ENCODE measurements at places on chromosomes 12 and 14. TPM values are rescaled to one million over a fixed set of nuclear protein-coding genes. Genes with fewer than 3 reads are reported as not detected.

Gene HCFC2
- total RNA-seq, result 7.6 TPM

Gene CACNA2D4
- 7.1 TPM for total RNA-seq

Gene POTEG
- not detected for total RNA-seq

Gene NDUFB1
- total RNA-seq, result 74.3 TPM

Gene REP15
- 0.37 TPM for total RNA-seq

Gene CNTN1
- total RNA-seq, result not detected

Gene SGPP1
- 12.8 TPM for total RNA-seq

Gene YBX3
- 179 TPM for total RNA-seq

Gene ATF7IP
- total RNA-seq, result 33.5 TPM

Gene KRT75
- total RNA-seq, result not detected

Gene GPR132
- 14.6 TPM for total RNA-seq

Gene TEDC1
- 53.7 TPM for total RNA-seq

- no peak for DNase-seq
Observed at GRCh38 chr14:103544388-103545218, 15.6 kb downstream of the TRMT61A start.

GRCh38 chr14:54669721-54670561 lies 103.0 kb downstream of the SAMD4A start:
- DNase-seq, result no peak

DNA sequence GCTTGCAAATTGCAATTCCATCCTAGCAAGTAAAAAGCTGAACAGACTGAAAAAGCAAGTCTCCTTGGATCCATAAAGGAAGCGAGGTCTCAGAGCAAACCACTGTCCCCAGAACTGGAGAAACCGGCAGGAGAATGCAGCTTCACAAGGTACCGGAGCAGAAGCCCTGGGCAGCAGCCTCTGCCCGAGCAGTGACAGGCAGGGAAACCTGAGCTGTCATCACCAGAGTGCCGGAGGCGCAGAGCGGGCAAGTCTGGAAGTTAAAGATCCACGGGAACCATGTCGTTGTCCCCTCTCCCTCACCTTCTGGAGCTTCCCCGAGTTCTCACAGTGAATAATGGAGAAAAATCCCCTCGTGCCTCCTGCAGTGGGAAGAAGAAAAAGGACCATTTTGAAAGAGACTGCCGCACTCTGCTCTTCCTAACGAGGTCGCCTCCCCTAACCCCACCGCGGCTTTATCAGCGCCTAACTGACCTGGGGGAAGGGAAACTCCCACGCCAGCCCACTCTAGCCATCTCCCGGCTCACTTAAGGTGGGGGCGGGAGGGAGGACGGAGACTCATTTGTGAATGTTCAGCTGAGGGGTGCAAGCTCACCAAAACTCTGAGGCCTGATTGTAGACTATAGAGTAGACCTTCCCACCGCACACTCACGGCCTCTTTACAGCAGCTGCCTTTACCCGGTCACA lies 27.8 kb downstream of the FBXL14 start:
- DNase-seq, result no peak

DNA sequence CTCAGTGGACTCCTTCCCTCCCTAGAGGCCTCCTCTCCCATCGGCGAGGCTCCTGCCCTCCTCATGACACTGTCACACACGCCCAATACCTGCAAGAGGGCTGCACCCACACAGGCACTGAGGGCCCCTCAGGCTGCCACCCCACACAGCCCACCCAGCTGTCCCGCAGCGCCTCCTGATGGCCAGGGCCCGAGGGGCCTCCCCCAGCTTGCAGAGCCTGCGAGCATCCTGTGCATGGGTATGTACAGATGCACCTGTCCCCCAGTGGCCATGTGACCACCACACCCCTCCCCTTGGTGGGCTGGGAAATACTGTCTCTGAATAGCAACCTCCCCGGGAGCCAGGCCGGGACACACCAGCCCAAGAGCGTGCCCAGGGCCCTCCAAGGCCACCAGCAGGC lies 19.0 kb upstream of the NUDT14 start:
- DNase-seq, result no peak

GRCh38 chr12:116320791-116321217 lies 43.3 kb upstream of the MED13L start:
- DNase-seq, result no peak

DNA sequence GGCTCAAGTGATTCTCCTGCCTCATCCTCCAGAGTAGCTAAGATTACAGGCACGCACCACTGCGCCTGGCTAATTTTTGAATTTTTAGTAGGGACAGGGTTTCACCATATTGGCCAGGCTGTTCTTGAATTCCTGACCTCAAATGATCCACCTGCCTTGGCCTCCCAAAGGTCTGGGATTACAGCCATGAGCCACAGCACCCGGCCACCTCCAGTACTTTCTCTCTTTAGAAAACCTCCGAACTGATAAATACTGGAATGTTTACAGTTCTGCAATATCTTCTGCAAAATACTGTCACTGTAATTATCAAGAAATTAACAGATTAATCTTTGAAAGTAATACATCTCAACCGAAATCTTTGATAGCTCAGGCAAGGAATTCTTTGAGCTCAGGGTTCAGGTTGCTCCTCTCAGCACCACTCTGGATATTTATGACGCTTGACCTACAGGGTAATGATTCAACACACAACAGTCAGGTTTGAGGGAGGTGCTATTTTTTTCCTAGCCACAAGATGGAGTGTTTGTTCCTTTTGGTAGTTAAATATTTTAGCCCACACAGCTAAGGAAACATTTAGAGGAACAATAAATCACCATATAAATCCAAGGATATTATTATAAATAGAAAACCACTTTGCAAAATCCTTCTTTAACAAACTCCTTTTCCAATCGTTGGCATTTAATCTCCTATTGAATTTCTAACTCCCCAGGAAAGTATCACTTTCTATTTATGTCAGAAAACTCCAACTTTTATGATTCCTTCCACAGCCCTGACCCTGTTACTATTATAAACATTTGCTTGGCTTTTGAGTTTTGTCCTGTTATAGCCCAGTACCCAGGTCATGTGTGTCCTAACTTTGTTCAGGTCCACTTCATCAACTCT lies 48.6 kb upstream of the GTF2A1 start:
- DNase-seq, result no peak

- no peak for DNase-seq
Observed at GRCh38 chr14:104399432-104400155, 180.0 kb upstream of the C14orf180 start.

DNA sequence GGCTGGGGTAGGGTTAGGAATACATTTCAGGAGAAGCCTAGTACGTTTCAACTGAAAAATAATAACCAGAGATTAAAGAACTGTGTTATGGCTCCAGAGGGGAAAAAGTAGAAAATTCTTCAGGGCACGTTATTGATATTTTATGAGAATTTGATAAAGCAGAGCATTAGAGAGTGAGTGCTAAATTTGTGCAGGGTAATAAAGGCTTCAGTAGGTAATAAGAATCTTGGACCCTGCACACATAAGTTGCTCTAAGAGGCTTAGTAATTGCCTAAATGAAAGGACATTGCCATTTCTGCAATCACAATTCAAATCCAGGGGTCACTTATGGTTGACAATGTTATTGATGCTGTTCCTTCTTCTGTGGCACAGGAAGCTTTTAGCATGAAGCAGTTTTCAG lies 439.4 kb upstream of the DCN start:
- no peak for DNase-seq

DNA sequence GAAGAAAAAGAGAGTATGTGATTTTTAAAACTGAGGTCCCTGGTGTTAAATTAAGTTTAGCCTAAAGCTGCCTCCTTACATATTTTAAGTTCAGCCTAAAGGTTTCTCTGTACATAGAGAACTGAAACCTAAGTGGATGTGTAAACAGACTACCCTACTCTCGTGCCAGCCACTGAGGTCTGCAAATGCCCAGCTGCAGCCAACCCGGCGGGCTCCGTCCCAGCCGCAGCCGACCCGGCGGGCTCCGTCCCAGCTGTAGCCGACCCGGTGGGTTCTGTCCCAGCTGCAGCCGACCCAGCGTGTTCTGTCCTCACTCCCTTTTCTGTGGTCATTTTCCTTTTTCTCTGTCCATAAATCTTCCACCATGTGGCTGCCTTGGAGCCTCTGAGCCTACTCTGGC lies 97.2 kb upstream of the SFSWAP start:
- no peak for DNase-seq

- DNase-seq, result no peak
Observed at GRCh38 chr12:84397263-84397662, 515.3 kb downstream of the SLC6A15 start.

DNA sequence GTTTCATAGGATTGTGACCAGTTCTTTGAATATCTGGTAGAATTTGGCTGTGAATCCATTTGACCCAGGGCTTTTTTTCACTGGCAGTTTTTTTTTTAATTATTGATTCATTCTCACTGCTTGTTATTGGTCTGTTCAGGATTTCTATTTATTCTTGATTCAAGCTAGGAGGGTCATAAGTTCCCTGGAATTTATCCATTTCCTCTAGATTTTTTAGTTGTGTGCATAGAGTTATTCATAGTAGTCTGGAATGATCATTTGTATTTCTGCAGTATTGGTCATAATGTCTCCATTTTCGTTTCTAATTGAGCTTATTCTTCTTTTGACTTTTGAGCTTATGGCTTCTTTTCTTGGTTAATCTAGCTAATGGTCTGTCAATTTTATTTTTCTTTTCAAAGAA lies 291.6 kb downstream of the AKAP6 start:
- DNase-seq, result no peak

DNA sequence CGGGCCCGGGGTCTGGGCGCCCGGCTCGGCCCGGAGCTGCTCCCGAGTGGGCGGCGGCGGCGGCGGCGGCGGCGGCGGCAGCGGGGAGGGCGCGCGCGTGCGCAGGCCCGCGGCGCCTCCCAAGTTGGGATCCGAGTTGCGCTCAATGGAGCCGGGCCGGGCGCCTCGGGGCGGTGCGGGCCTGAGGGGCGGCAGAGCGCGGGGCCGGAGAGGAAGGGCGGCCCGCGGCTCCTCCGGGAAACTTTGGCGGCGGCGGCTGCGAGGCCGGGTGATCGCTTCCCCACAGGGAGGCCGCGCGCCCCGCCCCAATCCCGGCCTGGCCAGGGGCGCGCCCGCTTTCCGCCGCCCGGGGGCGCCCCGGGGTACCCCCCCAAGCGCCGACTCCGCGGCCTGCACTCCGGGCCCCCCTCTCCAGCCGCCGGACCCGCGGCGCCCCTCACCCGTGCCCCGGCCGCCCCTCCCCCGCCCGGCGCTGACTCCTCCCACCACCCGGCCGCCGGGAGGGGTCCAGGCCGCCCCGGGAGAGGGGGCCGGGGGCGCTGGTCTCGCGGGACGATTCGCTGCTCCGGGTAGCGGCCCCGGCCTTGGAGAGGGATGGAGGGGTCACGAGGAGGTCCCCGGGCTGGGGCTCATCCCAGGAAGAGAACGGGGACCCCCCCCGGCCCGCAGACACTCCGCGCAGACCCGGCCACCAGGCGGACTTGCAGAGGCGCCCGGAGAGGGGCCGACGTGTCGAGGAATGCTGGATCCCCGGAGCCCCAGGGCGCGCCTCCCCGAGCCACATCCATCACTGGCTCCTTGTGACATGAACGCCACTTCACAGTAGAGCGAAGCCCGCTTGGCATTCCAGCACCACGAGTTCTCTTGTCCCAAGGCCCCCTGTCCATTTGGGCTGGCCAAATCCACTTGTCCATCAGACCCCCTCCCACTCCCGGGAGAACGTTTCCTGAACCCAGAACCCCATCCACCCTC lies at the start of gene RILPL1:
Gene RILPL1, minus strand, starts transcription at position 48 of the 972 bp plus-strand sequence. CDS start 237 bp downstream, outside the sequence.
- DNase-seq, result peak; percentile 41

- no peak for DNase-seq
Observed at GRCh38 chr12:116958402-116959197, 47.9 kb downstream of the FBXW8 start.

DNA sequence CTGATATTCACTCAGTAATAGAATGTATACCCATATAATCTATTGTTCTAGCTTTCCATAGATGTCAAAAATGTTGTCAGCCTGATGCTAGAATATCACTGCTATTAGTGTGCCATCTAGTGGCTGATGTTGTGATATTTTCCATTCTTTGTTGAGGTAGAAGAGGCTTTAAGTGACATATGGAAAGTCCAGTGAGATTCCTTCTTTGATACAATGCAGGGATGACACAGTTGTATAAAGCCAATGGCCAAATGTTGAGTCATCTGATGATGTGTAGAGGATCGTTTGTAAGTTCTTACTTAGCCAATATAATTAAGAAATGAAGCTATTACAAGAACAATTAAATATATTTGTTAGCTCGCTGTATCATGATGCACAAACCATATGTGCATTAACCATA lies 58.1 kb upstream of the PCED1B start:
- no peak for DNase-seq

DNA sequence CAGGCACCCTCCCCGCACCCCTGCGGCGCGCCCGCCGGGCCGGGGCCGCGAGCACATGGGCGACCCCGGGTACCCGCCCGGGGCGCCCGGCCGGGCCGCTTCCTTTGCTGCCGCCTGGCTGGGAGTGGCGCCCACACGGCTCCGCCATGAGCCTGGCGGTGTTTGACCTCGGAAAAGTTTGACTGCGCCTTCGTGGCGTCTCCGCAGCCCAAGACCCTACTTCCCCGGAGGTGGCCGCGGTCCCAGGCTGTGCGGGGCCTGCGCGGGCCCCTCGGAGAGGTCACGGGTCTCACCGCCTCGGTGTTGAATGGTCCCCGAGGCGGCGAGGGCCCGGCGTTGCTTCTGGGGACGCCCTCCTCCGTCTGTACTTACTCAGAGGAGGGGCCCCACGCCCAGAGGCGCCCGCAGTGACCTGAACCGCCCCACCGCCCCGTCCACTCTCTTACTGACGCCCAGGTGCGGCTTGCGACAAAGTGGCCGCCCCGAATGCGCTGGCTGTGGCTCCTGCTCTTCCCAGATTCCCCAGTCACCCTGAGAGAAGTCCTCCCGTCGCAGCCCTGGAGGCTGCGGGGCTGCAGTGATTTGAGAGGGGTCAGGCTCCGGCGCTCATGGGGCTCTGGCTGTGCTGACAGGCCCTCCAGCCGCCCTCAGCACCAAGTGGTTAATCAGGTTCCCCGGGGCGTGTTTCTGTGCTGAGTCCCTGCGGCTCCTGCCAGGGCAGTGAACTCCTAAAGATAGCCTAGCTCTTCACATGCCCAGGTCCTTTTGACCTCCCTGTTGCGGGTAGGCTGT lies 5.8 kb downstream of the KMT5A start:
- peak; percentile 21 for DNase-seq

- no peak for DNase-seq
Observed at GRCh38 chr14:65860956-65861611, 448.6 kb downstream of the FUT8 start.

DNA sequence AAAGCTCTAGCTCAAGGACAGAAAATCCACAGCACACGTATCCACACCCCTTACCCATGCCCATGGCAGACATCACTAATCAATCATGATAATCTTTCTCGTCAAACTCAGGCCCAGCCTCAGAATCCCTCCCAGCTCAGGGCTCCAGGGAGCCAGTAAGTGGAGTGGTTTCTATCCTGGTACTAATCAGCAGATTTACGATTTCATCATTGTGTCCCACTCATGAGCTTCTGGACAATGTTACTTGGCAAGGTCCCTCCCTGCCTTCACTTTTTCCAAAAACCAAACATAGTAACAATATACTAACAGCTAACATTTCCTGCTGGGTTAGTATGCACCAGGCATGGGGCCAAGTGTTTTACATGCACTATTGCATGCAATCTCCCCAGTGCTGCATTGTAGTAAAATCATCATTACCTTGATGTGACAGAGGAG lies 45.8 kb upstream of the NCOR2 start:
- no peak for DNase-seq

- DNase-seq, result no peak
Observed at GRCh38 chr12:5510251-5510805, 78.4 kb downstream of the NTF3 start.
